Esophagus muscularis mucosa (tissue), 4 donors: ENCODE measurements at places on chromosomes 3 and 15. TPM values are rescaled to one million over a fixed set of nuclear protein-coding genes. Genes with fewer than 3 reads are reported as not detected.

Gene TRH
- total RNA-seq = not detected

Gene ZBTB11
- 18.3 TPM for total RNA-seq

Gene RASGRP1
- total RNA-seq = 0.29 TPM

Gene TM6SF1
- 5.8 TPM for total RNA-seq

Gene RPUSD2
- 8.7 TPM for total RNA-seq

Gene ANKRD34C
- not detected for total RNA-seq

Gene EIF1B
- 32.5 TPM for total RNA-seq

Gene EIF4E3
- total RNA-seq = 51.9 TPM

Gene PLCL2
- total RNA-seq = 9.1 TPM

Gene LRRC31
- not detected for total RNA-seq

Gene ITIH1
- not detected for total RNA-seq

Gene C3orf18
- total RNA-seq = 23.8 TPM

Gene PRTG
- total RNA-seq = 1.8 TPM

Gene CCRL2
- total RNA-seq = 1.7 TPM
